T-cell (primary cell): ENCODE measurements at places on chromosomes 3 and 15.

DNA sequence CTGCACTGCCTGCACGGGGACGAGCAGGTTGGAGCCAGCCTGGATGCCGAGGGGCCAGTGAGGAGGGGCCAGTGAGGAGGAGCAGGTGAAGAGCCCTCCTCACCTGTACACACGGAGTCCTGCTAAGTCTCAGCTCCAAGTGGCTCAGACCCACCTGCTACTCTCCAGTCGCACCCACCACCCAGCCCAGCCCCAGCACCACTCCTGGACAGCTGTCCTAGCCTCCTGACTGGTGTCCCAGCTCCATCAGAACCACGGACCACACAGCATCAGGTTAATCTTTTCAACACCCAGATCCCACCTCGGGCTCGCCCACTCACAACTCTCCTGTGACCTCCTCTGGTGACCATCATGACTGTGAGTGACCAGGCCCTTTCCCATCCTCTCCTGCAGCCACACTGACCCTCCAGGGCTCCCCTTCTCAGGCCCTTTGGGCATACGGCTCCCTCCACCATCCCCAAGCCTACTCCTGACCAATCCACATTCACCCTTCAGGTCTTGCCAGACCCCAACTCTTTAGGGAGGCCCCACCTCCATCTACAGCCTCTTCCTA is 13.8 kb downstream of the EFCC1 start:
- no peak for DNase-seq

GRCh38 chr15:69298697-69299441 is at the start of gene PAQR5:
Gene PAQR5 (plus strand): TSS chr15:69298912. CDS start chr15:69360081, 61,169 bp downstream.
- DNase-seq, result peak; percentile 8

DNA sequence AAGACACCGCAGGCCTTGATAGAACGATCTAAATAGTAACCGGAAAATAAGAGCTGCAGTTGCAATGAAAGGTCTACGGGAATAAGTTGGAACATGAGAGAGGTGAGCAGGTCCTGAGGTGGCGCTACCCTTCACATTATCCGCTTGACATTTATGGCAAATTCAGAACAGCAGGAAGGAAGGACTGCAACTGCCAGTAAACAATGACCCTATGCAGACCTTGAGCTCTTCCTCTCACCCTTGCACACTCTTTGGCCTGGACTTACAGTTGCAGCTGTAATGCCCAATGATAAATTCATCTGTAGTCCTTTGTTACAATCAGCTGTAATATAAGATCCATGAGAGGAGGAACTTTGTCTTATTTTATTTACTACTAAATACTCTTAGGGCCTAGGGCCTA is 32.3 kb upstream of the TRIM59 start:
- no peak for DNase-seq

- DNase-seq, result no peak
These were observed 704.2 kb downstream of the ROBO1 start for GRCh38 chr3:79063624-79064023.

GRCh38 chr3:43959498-43960447 is 269.0 kb downstream of the ABHD5 start:
- no peak for DNase-seq

DNA sequence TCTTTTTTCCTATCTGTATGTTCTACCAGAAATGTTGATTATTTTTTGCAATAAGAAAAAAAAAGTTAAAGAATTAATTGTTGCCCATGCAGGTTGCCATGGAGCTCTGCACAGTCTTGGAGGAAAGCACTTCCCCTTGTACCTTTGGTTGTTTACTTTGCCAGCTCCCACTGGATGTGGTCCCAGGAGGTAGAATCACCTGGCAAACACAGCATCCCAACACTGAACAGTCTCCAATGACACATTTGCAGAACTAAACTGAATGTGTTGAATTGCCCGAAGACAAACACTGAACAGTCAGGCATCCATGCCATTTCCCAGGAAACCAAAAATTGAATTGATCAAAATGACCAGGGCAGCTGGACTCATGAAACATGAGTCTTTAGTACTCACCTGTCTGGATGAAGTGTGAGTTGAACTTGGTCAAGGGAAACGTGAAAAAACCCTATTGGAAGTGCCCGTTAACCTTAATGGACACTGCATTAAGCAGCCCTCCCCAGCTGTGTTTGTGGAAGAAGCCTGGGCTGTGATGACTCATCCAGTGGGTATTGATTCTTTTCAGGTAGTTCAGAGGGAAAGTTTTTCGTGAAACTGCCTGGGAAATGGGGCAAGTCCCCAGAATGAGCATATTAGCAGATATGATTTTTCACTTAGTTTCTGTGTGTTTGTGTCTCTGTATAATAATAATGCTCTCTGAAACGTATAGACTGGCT is 284.7 kb upstream of the STT3B start:
- DNase-seq, result no peak

GRCh38 chr3:138119423-138119766 is 4.0 kb upstream of the DZIP1L start:
- DNase-seq, result no peak

DNA sequence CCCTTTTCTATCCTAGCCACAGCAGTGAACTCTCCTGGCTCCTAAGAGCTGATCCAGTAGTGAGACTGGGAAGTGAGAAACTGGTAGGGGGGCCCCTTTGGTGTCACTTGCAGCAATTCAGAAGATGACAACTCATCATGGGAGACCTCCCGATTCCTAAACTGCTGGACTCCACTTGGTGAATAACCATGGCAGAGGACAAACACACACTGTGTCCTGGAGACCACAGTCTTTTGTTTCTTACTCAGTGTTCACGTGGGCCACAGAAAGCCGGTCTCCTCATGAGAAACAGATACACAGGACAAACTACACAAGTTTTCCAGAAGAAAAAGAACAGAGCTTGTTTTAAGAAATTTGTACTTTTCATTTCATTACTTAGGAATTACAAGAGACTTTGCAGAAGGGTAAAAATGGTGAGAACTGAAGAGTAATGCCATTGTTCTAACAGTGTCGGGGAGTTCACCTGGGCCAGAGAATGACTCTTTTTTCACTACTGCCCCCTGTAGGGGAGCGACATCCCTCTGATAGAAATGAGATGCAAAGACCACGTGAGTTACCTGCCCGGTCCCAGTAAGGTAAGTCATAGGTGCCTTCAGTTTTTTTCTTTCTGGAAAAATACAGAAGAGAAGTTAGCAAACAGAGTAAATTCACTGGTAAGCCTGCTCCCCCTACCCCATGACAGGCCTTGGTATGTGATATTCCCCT is 38.1 kb downstream of the ST3GAL6 start:
- no peak for DNase-seq

DNA sequence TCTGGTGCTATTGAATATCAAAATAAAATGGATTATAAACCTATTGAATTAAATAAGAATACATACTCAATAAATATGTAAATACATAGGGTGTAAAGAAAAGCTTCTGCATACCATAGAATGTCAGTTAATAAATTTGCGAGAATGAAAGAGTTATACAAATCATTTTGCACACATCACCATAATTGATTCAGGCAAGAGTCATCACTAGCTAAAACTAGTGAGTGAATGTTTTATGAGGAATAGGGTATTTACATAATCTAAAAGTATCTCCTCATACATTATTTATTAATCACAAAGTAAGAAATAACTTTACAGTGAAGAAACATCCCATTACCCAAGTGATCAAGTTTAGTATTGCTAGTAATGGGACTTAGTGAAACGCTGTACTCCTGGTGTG is 13.6 kb downstream of the EXOG start:
- DNase-seq, result no peak

DNA sequence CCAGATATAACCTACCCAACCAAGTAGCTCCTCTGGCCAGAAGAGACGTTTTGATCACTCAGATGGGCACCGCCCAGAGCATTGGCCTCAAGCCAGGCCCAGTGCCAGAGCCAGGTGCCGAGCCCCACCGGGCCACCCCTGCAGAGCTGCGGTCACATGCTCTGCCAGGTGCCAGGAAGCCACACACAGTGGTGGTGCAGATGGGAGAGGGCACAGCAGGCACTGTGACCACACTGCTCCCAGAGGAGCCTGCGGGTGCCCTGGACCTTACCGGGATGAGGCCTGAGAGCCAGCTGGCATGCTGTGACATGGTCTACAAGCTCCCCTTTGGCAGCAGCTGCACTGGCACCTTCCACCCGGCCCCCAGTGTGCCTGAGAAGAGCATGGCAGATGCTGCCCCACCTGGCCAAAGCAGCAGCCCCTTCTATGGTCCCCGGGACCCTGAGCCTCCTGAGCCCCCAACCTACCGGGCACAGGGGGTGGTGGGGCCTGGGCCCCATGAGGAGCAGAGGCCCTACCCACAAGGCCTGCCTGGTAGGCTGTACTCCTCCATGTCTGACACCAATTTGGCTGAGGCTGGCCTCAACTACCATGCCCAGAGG is 19.1 kb upstream of the APEH start:
- no peak for DNase-seq

DNA sequence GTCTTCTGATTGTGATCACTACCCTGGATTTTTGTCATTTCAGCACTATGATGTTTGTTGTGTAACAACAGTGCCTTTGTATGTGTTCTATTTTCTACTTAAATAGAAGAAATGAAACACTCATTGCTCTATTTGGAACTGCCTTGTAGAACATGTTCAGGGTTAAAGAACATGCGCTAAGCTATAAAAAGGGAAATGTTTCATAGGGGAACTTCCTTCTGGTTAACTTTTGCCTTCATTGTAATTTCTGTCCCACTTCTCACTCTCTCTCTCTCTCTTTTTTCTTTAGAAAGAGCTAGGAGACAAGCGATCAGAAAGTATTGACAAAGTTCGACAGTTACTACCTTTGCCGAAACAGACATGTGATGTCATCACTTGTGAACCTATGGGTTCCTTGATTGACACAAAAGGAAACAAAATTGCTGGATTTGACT is at the start of gene P2RY12:
P2RY12 (minus strand) TSS at position 13 of the 434 bp plus-strand sequence. CDS start 45,908 bp downstream, outside the sequence.
- no peak for DNase-seq

DNA sequence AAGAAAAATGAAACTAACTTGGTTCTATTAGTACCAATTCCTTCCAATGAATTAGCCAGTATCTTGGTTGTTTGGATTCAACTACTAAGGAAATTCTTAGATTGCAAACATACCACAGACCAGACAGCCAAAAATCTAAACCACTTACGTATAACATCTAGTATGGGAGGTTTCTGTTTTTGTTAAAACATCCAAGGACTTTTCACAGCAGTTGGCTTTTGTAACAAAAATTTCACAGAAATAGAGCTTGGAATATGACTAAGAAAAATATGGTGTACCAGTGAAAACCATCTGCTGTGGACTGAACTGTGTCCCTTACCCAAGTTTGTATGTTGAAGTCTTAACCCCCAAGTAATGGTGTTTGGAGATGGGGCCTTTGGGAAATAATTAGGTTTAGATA is 199.2 kb downstream of the OTOL1 start:
- no peak for DNase-seq

DNA sequence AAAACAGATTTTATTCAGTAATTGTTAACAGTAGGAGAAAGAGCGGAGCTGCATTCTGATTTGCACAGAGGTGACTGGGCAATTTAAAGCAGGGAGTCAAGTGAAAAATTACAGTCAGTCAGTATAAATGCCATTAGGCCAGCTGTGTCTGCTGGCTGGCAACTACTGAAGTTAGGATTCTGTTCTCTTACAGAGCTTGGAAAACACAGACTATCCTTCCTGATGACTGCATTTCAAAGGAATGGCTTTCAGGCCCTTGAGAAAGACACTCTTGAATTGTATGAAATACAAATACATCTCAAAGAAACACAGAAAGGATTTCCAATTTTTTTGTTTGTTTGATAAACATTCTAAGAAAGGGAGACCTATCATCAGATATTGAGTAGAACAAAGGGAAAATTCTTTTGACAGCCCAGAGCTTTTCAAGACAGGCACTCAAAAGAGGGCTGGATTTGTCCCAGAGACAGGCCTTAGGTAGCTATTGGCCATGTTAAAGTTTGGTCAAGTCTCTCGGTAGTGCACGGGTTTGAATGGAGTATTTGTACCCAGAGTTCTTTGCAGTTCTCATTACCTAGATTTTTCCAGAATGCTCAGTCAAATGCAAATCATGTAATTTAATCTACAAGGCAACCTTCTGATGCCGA is 551.2 kb upstream of the CCDC54 start:
- no peak for DNase-seq

DNA sequence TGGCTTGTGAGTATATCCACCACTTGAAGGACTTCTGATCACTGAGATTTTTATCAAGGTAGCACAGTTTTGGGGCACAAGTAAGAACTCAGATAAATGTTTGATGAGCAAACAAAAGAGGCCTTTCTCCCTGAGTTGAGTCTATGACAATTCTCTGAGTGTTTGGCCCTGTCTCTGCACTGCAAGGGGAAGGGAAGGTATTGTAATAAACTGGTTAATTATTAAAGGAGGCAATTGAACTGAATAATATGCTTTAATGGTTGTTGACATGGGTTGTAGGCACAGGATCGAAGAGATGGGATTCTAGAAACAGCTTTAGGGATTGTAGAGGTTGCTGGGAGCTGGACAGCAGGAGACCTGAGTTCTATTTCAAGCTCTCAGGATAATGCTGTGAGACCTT is 95.0 kb upstream of the MRPL3 start:
- no peak for DNase-seq

DNA sequence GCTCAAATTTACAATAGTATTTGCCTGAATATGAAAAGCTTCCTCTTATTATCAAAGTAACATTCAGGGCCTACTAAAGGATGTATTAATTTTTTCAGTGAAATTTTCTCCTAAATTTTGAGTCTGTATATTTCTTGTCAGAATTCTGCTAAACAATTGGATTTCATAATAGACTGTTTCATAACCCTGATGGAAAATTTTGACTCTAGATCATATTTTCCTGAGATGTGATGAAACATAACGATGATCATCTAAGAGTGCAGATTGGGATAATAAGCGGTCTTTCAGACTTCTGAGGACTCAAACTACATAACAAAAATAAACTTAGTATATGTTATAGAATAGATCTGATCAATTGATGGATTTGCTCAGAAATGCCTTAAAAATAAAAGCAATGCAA is 574.5 kb upstream of the TBL1XR1 start:
- DNase-seq, result no peak

DNA sequence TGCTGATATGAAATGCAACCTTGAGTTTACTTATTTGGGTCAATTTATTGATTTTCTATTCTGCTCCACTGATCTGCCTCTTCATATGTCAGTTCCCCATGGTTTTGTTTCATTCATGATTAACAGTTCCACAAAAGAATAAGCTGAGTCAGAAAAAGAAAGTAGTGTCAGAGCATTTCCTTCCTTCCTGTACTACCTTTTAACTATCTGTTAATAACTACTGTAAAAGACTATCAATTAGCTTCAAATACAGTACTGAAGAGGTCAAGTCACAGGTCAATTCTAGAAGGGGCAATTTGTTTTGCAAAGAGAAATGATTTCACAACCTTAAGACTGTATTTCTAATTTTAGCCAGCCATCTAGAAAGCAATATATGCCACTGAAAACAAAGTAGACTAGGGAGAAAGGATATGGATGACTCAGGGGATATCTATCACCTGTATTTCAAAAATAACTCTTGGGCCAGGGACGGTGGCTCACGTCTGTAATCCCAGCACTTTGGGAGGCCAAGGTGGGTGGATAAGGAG is 129.5 kb downstream of the TFDP2 start:
- no peak for DNase-seq

DNA sequence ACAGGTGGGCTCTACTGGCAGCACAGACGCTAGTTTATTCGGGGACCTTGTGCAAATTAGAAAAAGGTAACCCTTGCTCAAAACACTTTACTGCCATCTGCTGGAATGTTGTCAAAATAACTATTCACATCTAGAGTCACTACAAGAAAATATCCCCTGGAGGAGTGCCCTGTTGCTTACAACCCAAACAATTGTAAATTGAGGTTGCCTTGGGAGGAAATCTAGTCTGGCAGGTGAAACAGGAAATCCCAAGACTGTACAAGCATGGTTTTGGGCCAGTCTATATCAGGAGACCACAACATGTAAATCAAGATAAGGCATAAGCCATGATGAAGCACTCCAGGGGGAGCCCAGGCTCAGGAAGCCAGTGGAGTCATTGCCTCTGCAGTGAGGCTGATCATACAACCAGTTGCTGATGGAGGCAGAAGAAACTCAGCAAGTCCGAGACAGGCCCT is 136.8 kb upstream of the ACP3 start:
- DNase-seq, result no peak
